ENCODE measurements at places on chromosomes 3 and 15. TPM values are rescaled to one million over a fixed set of nuclear protein-coding genes. Genes with fewer than 3 reads are reported as not detected.

Gene SERINC4
- total RNA-seq, result 1.9 TPM

Gene RPL35A
- total RNA-seq, result 1,146 TPM

Gene SCG5
- total RNA-seq, result 4.1 TPM

Gene FOXL2NB
- not detected for total RNA-seq

GRCh38 chr3:190118438-190118837 lies 2.3 kb downstream of the P3H2 start:
- DNase-seq, result no peak

DNA sequence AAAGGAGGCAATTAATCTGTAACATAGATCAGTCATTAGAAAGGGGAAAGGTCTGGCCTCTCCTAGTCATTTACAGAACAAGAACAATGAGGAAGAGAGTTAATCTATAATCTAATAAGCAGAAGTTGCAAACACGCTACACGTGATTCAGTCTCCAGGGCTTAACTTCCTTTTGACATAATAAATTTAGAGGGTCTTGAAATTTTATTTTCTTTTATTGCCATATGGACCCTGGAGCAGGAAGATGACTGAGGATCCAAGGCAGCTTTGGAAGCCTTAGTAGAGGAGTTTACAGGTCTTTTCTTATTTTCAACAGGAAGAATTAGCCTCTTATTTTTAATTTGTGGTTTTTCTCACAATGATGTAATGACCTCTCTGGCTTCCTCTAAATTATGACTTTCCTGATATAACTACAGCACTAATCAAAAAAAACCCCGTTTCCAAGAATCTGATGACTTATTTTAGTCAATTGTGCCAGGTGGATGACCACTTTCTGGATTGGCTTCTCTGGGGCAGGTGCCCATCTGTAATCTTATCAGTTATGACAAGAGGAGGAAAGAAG lies 32.2 kb downstream of the ADGRG7 start:
- DNase-seq, result no peak

DNA sequence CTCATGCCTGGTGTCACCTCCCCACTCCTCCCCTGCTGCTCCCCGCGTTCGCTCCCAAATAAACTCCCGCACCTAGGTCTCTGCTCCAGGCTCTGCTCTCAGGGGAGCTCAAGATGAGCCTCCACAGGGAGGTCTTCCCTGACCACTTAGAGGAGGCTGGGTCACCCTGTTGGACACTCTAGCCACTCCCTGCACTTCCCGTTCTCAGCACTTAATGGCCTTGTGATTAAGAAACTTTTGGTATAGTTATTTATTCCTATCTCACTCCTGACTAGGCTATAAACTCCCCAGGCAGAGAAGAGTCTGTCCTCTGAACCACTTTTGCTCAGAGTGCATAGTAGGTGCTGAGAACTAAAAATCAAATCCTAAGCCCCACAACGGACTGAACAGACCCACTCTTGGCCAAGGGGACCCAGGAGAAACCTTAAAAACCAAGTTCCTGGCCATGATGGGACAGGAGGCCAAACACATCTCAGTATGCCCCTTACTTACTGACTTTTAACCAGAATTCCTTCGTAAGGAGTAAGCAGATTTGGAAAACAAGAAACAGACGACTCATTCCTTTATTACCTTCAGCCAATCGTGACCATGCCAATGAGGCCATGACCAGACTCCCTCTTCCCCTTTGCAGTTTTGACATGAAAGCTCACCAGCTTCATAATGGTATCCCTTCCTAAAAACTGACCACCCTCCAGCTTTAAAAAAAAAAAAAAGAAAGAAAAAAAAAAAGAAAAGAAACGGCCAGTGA lies 69.0 kb upstream of the HRH1 start:
- no peak for DNase-seq

DNA sequence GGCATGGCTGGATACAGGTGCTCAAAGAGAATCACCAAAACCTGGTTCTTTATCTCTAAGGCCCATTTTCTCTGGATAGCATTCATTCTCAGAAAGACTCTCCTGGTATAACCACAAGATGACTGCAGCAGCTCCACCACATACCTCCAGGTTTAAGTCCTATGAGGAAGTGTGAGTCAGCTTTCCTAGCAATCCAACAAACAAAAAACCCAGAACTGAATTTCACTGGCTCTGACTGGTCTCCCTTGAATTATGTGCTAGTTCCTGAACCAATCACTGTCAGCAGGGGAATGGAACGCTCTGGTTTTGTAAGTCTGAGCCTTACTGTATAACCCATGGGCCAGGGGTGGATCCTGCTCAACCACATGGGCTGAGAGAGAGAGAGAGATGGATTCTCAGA lies 27.2 kb downstream of the MRPL46 start:
- no peak for DNase-seq

DNA sequence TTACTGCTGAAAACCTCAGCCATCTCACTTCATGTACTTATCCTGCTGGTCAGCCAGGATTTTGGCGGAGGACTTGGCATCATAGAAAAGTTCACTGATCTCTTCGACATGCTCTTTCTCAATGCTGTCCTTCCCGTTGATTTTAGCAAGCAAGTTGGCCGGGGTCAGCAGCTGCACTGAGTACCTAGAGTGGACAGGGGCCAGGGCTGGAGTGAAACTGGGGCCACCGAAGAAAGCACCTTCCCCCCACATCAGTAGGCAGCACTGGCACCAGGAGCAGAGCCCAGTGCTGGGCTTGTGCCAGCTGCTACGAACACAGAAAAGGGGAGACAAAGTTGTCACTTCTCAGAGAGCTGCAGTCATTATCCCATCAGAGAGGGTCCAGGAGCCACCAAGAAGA lies 29.0 kb downstream of the SEC61A1 start:
- DNase-seq, result no peak

DNA sequence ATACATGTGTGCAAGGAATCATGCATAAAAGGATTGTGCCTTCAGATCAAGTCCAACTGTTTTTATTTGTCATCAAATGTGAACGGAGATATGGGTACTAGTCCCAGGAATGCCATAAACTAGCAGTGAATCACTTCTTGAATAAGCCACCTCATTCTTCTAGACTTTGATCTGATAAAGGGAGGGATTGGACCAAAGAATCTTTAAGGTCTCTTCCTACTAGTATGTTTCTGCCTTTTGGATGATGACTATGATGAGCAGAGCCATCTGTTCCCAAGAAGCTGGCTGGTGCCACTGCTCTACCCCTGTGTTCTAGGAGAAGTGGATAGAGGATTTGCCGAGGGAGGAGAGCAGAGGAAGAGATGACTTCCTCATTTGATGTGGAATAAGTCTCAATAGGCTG lies 28.8 kb upstream of the UACA start:
- no peak for DNase-seq

GRCh38 chr3:60803216-60804173 lies 447.8 kb downstream of the FHIT start:
- no peak for DNase-seq

DNA sequence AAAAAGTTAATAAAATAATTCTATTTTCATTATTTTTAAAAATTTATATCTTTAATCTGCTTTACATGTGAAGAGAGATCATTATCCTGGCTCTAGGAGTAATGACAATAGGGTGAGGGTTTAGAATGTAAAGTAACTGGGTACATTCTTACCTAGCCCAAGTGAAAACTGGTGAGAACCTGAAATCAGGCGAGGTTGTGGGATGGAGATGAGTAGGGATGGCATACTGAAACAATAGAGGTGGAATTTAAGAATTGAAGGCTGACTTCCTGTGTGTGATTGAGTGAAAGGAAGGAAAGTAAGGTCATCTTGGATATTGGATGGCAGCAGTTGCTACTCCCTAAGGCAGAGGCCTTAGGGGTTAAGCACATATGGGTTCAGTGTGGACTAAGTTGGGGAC lies 82.7 kb downstream of the MYRIP start:
- no peak for DNase-seq

Measured in OCI-LY7 (cell line).